Brain pericyte (primary cell): ENCODE measurements at places on chromosomes 1 and 21.

GRCh38 chr1:223726380-223727001, 14.2 kb downstream of the CAPN2 start:
- peak; percentile 75 for DNase-seq

DNA sequence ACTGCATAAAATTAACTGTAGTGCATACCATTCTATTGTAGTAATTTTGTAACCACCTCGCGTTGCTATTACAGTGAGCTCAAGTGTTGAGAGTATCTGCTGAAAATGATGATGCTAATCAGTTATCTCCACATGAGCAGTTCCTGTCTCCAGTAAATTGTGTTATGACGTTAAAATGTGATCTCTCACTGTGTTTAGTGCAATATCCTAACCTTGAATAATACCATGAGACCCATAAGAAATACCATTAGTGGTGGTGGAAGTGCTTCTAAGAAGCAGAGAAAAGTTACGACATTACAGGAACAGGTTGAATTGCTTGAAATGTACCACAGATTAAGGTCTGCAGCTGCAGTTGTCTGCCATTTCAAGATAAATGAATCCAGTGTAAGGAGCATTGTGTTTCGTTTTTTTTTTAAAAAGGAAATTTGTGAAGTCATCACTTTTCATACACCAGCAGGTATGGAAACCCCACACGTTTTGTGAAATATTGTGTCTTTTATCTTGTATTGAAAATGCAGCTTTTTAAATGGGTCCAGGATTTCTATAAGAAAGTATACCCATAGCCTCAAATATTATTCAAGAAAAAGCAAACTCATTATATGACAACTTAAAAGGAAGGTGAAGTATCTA, 72.5 kb downstream of the ANGPTL1 start:
- DNase-seq, result no peak

GRCh38 chr1:11649624-11650330, 4.5 kb downstream of the FBXO2 start:
- no peak for DNase-seq

- no peak for DNase-seq
Observed at GRCh38 chr1:159940006-159940620, 5.3 kb downstream of the IGSF9 start.

GRCh38 chr1:198904321-198904720, 265.5 kb downstream of the PTPRC start:
- DNase-seq, result no peak

DNA sequence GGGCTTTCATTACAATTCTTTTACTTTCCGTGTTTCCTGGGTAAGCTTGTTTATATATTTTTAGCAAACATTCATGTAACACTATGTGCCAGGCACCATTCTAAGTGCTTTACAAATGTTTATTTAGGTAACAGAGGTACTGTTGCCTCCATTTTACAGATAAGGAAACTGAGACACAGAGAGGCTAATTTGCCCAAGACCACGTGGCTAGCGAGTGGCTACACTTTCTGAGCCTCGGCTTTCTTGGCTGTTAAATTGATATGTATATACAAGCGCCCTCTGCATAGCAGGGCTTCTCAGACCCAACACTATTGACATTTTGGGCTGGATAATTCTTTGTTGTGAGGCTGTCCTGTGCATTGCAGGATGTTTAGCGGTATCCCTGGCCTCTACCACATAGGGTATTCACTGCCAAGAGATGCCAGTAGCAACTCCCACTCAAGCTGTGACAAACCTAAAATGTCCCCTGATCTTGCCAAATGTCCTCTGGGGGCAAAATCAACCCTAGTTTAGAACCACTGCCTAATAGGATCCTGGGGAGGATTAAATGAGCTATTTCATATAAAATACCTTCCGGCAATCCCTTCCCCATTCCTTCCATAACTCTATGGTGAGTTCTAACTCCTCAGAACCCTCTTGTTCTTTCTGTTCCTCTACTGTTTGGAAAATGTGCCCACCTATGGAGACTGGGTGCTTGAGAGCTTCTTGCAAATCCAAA, 17.2 kb upstream of the ID3 start:
- DNase-seq, result no peak

DNA sequence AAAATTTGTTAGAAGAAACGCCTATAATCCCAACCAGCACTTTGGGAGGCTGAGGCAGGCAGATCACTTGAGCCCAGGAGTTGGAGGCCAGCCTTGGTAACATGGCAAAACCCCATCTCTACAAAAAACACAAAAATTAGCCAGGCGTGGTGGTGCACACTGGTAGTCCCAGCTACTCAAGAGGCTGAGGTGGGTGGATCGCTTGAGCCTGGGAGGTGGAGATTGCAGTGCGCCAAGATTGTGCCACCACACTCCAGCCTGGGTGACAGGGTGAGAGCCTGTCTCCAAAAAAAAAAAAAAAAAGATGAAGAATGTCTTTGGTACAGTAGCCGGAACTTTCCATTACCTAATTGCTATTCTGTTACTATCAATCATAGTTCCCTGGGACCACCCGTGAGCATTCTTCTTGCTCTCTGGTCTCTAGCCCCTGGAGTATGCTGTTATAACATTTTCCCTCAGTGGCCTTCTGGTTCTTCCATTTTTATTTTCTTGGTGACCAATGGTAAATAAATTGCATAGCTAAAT, 43.4 kb downstream of the WASF2 start:
- no peak for DNase-seq

DNA sequence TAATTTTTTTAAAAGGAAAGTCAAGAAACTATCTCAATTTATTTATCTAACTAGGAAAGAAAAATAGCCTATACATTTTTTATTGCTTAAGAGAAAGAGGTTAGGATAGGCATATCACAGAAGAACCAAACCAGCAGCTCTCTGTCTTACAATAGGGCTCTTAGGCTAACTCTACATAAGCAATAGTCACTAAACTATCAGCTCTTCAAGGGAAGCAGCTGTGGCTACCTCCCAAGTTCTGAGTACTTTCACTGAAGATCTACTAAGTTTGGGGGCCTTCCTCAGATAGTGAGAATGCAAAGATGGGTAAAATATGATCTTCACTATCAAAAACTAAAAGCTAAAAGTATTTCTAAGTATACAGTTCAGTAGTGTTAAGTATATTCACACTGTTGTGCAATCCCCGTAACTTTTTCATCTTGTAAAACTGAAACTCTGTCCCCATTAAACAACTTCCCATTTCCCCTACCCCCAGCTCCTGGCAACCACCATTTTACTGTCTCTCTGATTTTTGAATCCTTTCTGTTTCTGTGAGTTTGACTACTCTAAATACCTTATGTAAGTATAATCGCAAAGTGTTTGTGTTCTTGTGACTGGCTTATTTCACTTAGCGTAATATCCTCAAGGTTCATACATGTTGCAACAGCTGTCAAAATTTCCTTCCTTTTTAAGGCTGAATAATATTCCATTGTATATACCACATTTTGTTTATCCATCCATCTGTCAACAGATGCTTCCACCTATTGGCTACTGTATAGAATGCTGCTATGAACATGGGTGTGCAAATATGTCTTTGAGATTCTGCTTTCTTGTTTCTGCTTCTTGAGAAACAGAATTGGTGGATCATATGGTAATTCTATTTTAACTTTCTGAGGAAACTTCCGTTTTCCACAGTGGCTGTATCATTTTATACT, 73.3 kb downstream of the ACBD6 start:
- DNase-seq, result no peak

DNA sequence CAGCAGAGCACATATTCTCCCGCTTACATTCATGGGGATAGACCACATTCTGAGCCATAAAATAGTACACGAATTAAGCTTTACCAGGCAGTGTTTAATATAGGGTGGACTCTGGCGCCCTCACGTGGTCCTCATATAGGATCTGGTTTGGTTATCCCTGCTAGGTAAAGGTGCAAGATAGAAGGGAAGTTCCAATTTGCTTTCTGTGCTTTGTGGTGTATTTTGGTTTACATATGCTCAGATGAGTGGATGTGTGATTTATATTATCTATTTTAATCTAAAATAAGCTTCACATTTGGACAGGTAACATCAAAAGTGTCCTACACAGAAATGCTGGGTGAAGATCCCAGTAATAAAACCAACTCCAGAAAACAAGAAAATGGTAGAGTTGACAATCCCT, 3.6 kb downstream of the CR1 start:
- DNase-seq, result peak; percentile 11

DNA sequence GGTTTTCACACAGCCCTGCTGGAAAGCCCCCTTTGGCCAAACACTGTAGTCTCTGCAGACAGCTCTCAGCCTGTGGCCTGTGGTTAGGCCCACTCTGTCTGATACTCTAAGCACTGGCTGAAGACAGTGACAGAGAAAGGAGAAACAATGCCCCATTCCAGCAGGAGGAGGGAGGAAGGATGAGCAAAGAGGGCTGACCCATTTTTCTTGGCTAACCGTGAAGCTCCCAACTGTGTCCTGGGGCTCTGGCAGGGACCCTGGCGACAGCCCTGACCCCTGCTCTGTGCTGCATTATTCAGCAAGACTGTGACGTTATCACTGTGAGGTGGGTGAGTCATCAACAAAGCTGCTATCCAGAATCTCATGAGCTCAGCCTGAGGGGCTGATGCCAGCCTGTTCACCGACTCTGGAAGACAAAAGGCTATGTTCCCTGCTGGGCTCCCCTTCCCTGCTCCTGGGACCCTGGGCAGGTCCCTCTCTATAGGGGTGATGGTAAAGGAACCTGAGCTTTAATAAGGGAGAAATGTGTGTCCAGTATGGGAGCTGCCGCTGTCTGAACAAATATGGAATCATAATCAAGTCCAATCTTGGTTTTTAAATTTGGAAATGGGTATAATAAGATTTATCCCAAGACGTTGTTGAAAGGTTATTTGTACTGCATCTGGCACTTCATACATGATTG, 107.0 kb downstream of the RHOU start:
- DNase-seq, result peak; percentile 53

DNA sequence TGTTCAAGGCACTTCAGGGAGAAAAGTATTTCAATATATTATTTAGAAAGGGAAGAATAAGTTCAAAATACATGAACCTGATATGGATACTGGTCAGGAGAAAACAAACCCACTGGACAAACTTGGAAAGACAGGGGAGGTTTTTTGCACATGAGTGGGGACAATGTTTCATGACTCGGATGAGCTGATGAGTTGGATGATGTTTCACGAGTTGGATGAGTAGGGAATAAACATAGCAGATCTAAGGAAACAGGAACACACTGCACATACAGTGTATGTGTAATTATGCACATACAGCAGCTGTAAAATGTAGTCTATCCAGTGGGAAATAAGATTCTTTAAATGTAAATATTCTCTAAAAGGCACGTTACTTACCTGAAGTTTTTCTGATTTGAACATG, 682.9 kb upstream of the ADAMTS5 start:
- no peak for DNase-seq
